ENCODE measurements at places on chromosomes 16 and 17. TPM values are rescaled to one million over a fixed set of nuclear protein-coding genes. Genes with fewer than 3 reads are reported as not detected.
A peak's percentile ranks its signal among the peaks of the same experiment; 100 is the strongest.

DNA sequence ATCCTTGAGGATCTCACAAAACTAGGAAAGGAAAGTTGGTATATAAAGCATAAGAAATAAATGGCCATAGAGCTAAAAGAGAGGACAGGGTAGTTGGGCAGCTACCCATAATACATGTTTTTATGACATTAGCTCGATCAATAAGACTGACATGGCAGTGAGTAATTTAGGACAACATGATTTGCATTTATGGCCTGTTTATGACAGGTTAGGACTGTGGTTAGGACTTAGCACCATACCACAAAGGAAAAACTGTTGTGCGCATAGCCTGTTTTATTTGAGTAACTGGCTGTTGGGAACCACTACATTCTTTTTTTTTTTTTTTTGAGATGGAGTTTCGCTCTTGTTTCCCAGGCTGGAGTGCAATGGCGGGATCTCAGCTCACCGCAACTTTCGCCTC lies 18.0 kb upstream of the TRIM37 start:
- H3K36me3 ChIP-seq = no peaks in the 10 kb centered on the region
- no peaks in the 10 kb centered on the region for H3K27me3 ChIP-seq
- no peak overlapping the region for H3K4me3 ChIP-seq
- no peak overlapping the region for H3K27ac ChIP-seq
- DNase-seq = no peak
- no peaks in the 10 kb centered on the region for H3K4me1 ChIP-seq

- no peak overlapping the region for H3K4me3 ChIP-seq
- no peak for DNase-seq
- H3K27me3 ChIP-seq = no peaks in the 10 kb centered on the region
- no peaks in the 10 kb centered on the region for H3K4me1 ChIP-seq
- no peak overlapping the region for H3K27ac ChIP-seq
Measured at GRCh38 chr16:12392585-12393091, 411.0 kb downstream of the CPPED1 start.

DNA sequence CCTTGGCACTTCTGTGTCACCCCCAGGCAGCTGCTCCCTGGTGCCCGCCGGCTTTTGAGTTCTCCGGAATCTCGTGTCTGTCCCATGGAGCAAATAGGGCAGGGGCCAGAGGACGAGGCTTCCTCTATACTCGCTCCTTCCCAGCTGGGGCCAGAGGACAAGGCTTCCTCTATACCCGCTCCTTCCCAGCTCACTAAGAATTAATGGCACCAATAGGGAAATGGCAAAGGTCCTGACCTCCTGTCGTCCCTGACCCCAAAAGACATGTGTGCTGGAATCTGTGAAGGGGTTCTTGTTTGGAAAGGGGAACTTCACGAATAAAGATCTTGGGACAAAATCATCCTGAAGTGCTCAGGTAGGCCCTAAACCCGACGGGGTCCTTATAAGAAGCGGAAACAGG lies 7.6 kb downstream of the SGSH start:
- H3K4me1 ChIP-seq = no peaks in the 10 kb centered on the region
- no peak for DNase-seq
- H3K4me3 ChIP-seq = no peak overlapping the region
- peaks cover 3% of the 10 kb centered on the region for H3K27me3 ChIP-seq
- peaks cover 84% of the 10 kb centered on the region for H3K36me3 ChIP-seq

DNA sequence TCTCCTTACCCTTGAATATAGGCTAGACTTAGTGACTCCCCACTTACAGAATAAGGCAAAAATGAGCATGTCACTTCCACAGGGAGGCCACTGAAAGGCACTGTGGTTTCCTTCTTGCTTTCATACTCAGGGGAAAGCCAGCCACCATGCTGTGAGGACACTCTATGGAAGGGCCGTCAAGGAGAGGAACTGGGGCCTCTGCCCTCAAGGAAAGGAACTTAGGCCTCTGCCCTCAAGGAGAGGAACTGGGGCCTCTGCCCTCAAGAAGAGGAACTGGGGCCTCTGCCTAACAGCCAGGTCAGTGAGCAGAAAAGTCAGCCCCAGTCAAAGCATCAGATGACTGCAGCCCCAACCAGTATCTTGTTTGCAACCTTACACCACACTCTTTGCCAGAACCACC lies 30.1 kb downstream of the VPS35 start:
- H3K36me3 ChIP-seq = peaks cover 40% of the 10 kb centered on the region
- H3K27ac ChIP-seq = no peak overlapping the region
- H3K4me3 ChIP-seq = no peak overlapping the region
- H3K4me1 ChIP-seq = no peaks in the 10 kb centered on the region
- no peaks in the 10 kb centered on the region for H3K27me3 ChIP-seq
- DNase-seq = peak; percentile 4

Gene CDC27
- total RNA-seq = 58.6 TPM

Data from T-cell (primary cell).